Central memory CD4-positive, alpha-beta T cell (primary cell): ENCODE measurements at places on chromosomes 1 and 21.

DNA sequence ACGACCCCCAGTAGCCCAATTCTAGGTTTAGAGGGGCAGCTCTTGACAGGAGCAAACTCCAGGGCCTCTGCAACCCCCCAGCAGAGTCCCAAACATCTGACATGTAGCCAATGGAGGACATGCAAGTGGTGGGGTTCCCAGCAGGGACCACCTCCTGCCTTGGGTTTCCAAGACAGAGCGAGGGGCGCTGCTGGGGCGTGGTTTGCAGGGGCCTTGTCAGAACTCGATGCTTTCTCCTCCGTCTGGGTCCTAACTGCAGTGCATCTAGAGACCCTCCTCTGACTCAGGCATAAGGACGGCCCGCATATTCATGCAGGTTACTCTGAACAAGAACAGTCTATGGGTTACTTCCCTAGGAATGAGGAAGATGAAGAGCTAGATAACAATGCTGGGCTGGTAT lies 17.2 kb downstream of the EPHX1 start:
- DNase-seq: no peak

DNA sequence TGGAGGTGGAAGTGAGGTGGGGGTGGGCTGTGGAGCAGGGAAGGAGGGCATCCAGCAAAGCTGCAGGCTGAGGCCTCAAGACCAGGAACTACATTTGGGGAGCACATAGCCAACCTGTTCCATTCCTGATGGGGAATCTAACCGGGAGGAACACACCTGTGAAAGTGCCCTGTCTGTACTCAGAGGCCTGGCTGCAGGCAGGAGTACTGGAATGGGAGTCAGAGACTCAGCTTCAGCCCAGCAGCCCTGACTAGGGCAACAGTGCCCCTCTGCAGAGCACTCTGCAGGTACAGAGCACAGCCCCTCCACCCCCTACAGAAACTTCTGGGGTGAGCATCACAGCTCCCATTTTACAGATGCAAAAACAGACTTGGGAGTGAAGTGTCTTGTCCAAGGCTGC lies 126.4 kb downstream of the DMRTB1 start:
- no peak for DNase-seq

DNA sequence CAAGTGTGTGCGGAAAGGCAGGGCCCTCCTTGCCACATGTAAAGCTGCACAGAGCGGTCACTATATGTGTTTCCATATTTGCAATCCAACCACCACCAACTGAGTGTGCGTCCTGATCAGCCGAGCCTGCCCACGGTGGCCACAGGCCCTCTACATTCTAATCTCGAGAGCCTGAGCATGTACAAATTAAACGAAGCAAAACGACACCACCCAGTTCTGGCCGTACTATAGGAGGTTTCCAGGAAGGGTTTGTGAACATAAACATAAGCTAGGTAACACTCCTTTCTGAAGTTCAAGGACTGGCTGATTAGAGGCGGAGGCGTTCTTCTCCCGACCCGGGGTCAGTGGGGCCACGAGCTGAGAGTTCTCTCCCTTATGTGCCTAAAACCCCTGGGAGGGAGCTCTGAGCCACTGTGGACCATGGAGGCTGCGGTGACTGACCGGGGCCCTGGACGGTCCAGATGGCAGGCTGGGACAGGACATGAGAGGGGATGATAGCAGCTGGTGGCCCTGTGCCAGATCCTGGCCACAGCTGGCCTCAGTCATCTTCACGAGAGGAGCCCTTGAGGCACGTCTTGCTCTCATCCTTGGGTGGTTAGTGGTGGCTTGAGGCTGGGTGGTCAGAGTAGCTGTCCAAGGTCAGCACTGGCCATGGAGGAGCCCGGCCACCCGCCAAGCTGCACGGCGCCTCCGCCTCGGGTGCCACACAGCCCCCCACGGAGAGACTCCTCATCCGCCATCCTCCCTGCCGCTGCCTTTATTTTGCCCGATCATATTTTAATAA lies 39.1 kb upstream of the TRAPPC10 start:
- DNase-seq: no peak

DNA sequence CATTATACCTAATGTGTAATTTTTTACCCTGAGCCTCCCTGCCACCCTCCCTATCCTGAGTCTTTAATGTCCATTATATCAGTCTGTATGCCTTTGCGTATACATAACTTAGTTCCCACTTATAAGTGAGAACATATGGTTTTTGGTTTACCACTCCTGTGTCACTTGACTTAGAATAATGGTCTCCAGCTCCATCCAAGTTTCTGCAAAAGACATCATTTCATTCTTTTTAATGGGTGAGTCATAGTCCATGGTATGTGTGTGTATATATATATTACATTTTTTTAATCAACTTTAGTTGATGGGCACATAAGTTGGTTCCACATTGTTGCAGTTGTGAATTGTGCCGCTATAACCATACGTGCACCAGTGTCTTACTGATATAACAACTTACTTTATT lies 477.1 kb upstream of the NEGR1 start:
- no peak for DNase-seq

- DNase-seq: no peak
Observed at GRCh38 chr21:34762786-34763185, 94.0 kb downstream of the CLIC6 start.

DNA sequence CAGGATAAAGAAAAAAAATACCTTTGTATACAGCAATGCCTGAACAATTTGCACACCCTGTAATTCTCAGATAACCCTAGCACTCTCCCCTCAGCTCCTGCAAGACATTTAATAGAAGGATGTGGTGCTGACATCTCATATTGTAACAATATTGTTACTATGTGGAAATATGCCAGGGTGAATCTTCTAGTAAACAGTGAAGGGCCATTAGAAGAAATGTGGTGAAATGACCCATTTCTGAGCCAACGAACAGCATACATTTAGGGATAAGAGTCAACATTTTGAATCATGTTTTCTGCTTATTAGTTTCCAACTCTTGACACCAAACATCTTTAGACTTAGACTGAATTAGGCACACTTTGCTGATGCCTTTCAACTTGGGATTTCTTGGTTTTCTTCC lies 188.2 kb downstream of the KAZN start:
- DNase-seq: no peak

GRCh38 chr1:154851392-154852177 lies 18.5 kb downstream of the KCNN3 start:
- no peak for DNase-seq

GRCh38 chr21:34282223-34282622 lies 81.6 kb upstream of the KCNE2 start:
- DNase-seq: no peak

GRCh38 chr1:35539073-35539823 lies 18.0 kb downstream of the KIAA0319L start:
- DNase-seq: peak; percentile 70

- no peak for DNase-seq
Observed at GRCh38 chr21:28419811-28420210, 572.9 kb downstream of the LTN1 start.

GRCh38 chr1:110638058-110638457 lies 31.9 kb upstream of the KCNA2 start:
- DNase-seq: no peak

- no peak for DNase-seq
Observed at GRCh38 chr1:81387446-81387845, 413.3 kb upstream of the ADGRL2 start.

- no peak for DNase-seq
Observed at GRCh38 chr1:10050611-10051010, 17.9 kb downstream of the UBE4B start.

- DNase-seq: no peak
Observed at GRCh38 chr1:89791064-89791726, 29.6 kb upstream of the LRRC8D start.

DNA sequence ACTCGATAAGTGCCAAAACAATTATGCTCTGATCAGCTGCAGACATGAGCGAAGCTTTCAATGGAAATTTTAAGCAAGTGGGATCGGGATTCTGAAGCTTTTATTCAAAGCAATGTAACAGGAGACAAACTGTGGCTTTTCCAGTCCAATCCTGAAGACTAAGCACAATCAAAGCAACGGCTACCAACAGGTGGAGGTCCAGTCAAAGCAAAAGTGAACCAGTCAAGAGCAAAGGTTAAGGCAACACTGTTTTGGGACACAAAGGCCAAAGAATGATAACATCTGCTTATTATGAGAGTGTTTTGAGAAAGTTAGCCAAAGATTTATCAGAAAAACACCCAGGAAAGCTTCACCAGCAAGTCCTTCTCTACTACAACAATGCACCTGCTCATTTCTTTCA lies 170.1 kb downstream of the SEC16B start:
- DNase-seq: no peak

DNA sequence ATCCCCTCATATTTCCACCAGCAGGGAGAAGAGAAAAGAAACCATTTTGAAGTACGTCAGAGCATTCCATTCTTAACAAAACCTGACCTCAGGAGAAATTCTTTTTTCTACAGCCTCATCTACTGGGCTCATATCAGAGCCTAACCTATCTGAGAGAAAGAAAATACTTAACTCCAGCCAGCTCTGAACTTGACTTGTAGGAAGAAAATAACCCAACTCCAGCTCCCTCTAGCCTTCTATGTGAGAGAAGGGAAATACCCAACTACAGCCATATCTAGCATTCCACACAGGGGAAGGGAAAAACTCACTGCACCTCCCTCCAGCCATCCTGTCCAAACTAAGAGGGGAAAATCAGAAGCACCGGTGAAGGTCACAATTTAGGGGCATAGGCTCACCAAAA lies 57.7 kb downstream of the SPATA6 start:
- DNase-seq: no peak

- DNase-seq: no peak
Observed at GRCh38 chr21:36861595-36862323, 104.7 kb downstream of the HLCS start.

DNA sequence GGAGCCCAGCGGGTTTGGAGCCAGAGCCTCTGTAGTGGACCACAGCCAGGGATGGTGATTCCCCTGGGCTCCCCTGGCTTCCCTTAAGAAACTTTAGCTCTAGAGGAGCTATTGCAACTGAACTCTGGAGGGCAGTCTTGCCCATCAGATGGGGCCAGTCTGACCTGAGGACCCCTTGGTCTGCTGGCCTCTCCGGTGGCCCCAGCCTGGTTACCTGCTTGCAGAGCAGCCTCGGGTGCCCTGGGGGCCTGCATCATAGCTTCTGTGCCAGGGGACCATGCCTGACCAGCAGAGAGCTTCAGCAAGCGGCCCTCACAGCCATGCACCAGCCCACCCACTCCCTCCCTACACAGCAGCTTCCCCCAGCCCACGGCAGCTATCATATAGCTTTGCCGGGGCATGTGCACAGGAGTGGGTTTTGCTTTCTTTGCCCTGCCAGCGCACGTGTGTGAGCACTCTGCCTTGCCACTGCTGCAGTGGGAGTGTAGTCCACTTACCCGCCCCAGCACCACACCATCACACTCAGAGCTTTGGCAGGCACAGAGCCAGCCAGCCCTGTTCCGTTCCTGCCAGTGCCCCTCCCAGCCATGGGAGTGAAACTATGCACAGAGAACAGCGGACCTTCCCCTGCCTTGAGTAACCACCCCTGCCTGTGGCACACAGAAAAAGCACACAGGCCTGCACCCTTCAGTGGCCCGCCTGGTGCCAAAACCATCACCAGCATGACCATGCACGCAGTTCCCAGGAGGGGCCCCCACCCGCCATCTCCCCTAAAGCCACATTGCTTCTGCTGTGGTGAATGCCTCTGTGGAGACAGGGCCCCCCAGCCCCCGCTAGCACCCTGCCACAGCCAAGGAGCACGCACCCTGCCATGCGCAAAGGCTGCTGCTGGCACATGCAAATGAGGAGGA lies 442.9 kb upstream of the NEGR1 start:
- no peak for DNase-seq
